ENCODE measurements at places on chromosomes 1 and 21.

DNA sequence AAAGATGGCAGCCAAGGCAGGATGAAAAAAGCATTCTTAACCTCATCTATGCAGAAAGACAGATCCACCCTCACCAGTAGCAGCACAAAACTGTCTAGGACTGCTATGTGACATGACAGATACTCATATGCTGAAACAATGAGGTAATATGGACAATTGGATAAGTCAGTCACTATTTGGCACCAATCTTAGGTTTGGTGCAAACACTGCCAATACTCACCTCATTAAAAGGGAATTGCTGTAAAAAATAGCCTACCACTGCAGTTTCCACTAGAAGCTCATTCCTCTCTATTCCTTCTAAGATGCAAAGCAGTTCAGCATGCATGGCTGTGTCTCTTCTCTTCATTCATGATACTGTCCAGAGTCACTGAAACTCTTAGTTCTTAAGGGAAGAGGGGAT lies 91.7 kb downstream of the TBX15 start:
- H3K4me1 ChIP-seq, result no peaks in the 10 kb centered on the region
- H3K27me3 ChIP-seq, result no peaks in the 10 kb centered on the region
- no peaks in the 10 kb centered on the region for H3K36me3 ChIP-seq
- H3K27ac ChIP-seq, result no peak overlapping the region
- no peak overlapping the region for H3K4me3 ChIP-seq
- no peak for DNase-seq

- no peak overlapping the region for H3K4me3 ChIP-seq
- no peak for DNase-seq
Measured at GRCh38 chr1:240831191-240831631, 219.3 kb upstream of the GREM2 start.

DNA sequence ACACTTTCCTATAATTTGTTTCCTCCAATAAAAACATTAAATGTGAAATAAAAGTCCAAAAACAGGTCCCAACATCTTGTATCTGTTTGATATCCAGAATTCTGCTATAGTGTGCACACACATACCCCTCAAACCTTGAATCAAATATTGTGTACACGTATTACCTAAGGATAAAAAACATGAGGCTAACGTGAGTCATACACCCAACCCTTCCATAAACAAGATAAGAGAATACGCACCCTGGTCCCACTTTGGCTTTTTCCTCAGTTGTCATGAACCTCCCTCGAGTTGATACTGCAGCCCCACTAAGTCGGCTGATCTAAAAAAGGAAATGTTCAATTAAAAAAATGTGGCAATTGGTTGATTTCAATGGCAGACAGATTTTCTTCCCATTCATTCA lies 5.2 kb downstream of the KHDC4 start:
- H3K4me3 ChIP-seq, result no peak overlapping the region
- peaks cover 9% of the 10 kb centered on the region for H3K4me1 ChIP-seq
- H3K36me3 ChIP-seq, result peaks cover 89% of the 10 kb centered on the region
- H3K27me3 ChIP-seq, result no peaks in the 10 kb centered on the region

DNA sequence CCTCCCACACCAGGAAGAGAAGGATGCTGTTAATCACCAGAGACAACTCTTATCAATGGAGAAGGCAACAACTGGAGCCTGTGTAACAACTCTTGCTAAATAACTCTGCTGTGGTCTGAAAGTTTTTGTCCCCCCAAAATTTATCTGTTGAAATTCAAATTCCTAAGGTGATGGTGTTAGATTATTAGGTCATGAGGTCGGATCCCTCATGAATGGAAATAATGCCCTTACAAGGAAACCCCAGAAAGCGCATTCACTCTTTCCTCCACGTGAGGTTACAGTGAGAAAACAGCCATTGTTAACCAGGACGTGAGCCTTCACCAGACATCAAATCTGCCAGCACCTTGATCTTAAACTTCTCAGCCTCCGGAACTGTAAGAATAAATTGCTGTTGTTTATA lies 141.9 kb upstream of the CXADR start:
- peaks cover 3% of the 10 kb centered on the region for H3K27me3 ChIP-seq
- H3K27ac ChIP-seq, result no peak overlapping the region
- H3K4me3 ChIP-seq, result no peak overlapping the region
- DNase-seq, result no peak

DNA sequence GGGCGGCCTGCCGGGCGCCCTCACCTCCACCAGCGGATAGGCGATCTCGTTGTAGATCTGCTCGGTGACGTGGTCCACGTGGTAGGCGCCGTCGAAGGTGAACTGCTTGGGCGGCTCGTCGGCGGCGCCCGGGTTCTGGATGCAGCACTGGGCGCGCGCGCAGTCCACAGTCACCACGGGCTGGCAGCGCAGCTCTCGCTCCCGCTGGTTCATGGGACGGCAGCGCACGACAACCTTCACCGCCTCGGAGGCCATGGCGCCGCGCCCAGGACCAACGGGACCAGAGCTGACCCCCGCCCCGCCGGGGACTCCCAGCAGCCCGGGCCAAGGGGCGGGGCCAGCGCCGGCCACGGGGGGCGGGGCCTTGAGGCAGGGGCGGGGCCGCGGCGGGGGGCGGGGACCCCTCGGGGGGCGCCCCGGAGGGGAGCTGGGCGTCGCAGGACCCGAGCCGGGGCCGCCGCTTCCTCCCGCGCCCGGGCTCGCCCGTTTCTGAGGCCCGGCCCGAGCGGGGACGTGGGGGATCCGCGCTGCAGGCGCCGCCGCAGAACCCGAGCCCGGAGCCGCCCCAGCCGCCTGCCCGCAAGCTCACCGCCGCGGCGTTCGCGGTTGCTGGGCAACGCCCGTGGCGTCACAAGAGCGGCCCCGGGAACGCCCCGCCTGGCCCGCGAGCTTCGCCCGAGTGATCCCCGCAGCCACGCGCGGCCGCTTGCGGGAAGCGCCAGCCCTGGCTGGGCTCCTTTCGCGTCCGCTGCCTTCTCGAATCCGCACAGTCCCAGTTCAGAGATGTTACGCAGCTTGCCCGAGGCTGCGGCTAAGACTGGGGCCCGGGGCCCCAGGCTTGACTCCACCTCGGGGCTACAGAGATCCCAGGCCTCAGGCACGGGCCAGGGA lies at the start of gene KIF17:
Gene KIF17 (minus strand): TSS at position 556 of the 891 bp plus-strand sequence. CDS start 301 bp downstream, at position 255.
- peak within 1 kb of the TSS; percentile 38 for H3K27ac ChIP-seq
- peaks cover 4% of the 10 kb centered on the region for H3K4me1 ChIP-seq
- no peaks in the 10 kb centered on the region for H3K36me3 ChIP-seq
- H3K27me3 ChIP-seq, result peaks cover 28% of the 10 kb centered on the region
- DNase-seq, result peak; percentile 71
- peak within 1 kb of the TSS; percentile 74 for H3K4me3 ChIP-seq

DNA sequence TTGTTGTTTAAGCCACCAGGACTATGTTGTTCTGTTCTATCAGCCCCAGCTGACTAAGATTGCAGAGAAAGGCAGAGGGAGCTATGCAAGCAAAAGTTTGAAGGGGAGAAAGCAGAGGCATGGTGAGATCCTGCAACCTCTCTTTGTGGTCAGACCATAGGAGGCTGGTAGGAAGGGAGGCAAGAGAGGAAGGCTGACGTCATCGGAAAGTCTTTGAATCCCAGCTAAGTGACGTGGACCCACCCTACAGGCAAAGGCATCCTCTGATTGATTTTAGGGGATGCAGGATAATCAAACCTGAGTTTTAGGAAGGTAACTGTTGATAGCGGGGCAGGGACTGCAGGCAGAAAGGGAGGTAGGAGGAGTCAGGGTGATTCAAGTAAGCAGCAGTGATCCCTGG lies 23.3 kb upstream of the TNNI1 start:
- DNase-seq, result no peak
- H3K27ac ChIP-seq, result no peak overlapping the region
- no peak overlapping the region for H3K4me3 ChIP-seq
- peaks cover 15% of the 10 kb centered on the region for H3K27me3 ChIP-seq

- no peaks in the 10 kb centered on the region for H3K27me3 ChIP-seq
- H3K36me3 ChIP-seq, result no peaks in the 10 kb centered on the region
- peaks cover 48% of the 10 kb centered on the region for H3K4me1 ChIP-seq
Measured at GRCh38 chr1:168488138-168488537, 55.7 kb downstream of the XCL2 start.

- no peak overlapping the region for H3K4me3 ChIP-seq
- H3K27me3 ChIP-seq, result no peaks in the 10 kb centered on the region
- no peak overlapping the region for H3K27ac ChIP-seq
- peaks cover 26% of the 10 kb centered on the region for H3K36me3 ChIP-seq
- no peaks in the 10 kb centered on the region for H3K4me1 ChIP-seq
- DNase-seq, result no peak
Measured at GRCh38 chr1:168320800-168321450, 40.2 kb downstream of the TBX19 start.

DNA sequence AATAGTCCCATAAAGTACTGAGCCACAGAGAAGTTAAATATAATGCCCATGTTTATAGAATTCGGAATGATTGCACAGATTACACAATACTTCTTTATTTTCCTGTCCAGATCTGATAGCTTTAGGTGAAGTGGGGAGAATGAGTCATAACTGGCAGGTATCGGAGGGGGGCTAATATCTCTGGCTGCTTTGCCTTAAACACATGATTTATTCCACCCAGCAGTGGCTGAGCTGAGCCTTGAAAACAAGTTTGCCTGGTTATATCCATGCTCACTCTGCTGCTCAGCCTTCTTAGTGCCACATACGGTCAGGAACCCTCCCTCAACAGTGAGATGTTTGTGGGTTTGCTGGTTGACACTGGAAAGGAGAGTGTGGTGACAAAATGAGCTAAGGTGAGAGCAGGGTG lies 119.7 kb upstream of the ZNF648 start:
- no peak overlapping the region for H3K27ac ChIP-seq
- H3K4me3 ChIP-seq, result no peak overlapping the region

DNA sequence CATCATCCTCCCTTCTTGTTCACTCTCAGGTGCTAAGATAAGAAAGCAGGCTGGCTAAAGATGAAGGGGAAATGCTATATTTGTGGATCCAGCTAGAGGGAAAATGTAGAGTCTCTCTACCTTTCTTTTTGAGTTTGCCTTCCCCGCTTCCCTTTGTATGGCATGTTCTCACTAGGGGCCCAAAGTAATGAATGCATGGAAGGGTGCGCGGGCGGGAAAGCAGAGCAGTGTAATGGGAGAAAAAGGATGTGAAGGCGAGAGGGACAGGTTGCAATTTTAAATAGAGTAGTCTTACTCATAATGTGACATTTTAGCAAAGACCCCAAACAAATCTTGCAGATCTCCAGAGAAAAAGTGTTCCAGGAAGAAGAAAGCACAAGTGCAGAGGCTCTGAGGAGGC lies 105.1 kb upstream of the ATP1B1 start:
- H3K4me3 ChIP-seq, result no peak overlapping the region
- no peak for DNase-seq
- no peaks in the 10 kb centered on the region for H3K4me1 ChIP-seq
- no peaks in the 10 kb centered on the region for H3K36me3 ChIP-seq

GRCh38 chr1:204612326-204612725 lies 73.2 kb downstream of the LRRN2 start:
- H3K27ac ChIP-seq, result no peak overlapping the region
- no peak for DNase-seq
- no peak overlapping the region for H3K4me3 ChIP-seq

GRCh38 chr1:160217481-160218051 lies 12.4 kb downstream of the PEA15 start:
- H3K27me3 ChIP-seq, result no peaks in the 10 kb centered on the region
- H3K36me3 ChIP-seq, result peaks cover 11% of the 10 kb centered on the region
- H3K4me1 ChIP-seq, result no peaks in the 10 kb centered on the region
- no peak overlapping the region for H3K4me3 ChIP-seq
- no peak overlapping the region for H3K27ac ChIP-seq

- H3K4me1 ChIP-seq, result no peaks in the 10 kb centered on the region
- H3K36me3 ChIP-seq, result no peaks in the 10 kb centered on the region
- peaks cover 3% of the 10 kb centered on the region for H3K27me3 ChIP-seq
- DNase-seq, result no peak
Measured at GRCh38 chr1:14441302-14441741, 157.2 kb upstream of the KAZN start.

GRCh38 chr1:116067566-116067890 lies 43.7 kb upstream of the MAB21L3 start:
- DNase-seq, result no peak
- no peak overlapping the region for H3K4me3 ChIP-seq
- H3K4me1 ChIP-seq, result no peaks in the 10 kb centered on the region
- H3K27ac ChIP-seq, result no peak overlapping the region
- H3K36me3 ChIP-seq, result peaks cover 13% of the 10 kb centered on the region
- peaks cover 8% of the 10 kb centered on the region for H3K27me3 ChIP-seq

DNA sequence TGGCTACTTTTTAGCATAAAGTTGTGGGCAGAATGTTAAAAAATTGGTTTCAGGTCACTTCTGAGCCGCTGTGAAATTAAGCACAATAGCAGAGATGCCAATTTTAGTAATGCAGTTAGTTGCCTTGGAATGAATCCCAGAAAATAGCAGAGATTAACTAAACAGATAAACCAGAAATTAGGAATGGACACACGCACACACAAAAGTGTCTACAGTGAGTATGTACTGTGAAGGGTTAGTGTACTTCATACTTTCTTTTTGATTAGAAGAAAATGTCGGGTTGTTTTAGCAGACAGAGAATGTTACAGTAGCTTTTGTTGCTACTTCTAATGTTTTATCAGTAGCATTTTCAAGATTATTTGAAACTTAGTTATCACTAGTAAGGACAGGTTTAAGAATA lies 106.7 kb downstream of the LEPR start:
- peaks cover 7% of the 10 kb centered on the region for H3K4me1 ChIP-seq
- peaks cover 29% of the 10 kb centered on the region for H3K27me3 ChIP-seq
- H3K36me3 ChIP-seq, result peaks cover 10% of the 10 kb centered on the region
- H3K27ac ChIP-seq, result no peak overlapping the region
- no peak for DNase-seq
- H3K4me3 ChIP-seq, result no peak overlapping the region

GRCh38 chr1:94976971-94977548 lies 50.1 kb upstream of the CNN3 start:
- no peak overlapping the region for H3K4me3 ChIP-seq
- peaks cover 6% of the 10 kb centered on the region for H3K4me1 ChIP-seq
- H3K27ac ChIP-seq, result no peak overlapping the region
- H3K36me3 ChIP-seq, result no peaks in the 10 kb centered on the region
- no peak for DNase-seq

DNA sequence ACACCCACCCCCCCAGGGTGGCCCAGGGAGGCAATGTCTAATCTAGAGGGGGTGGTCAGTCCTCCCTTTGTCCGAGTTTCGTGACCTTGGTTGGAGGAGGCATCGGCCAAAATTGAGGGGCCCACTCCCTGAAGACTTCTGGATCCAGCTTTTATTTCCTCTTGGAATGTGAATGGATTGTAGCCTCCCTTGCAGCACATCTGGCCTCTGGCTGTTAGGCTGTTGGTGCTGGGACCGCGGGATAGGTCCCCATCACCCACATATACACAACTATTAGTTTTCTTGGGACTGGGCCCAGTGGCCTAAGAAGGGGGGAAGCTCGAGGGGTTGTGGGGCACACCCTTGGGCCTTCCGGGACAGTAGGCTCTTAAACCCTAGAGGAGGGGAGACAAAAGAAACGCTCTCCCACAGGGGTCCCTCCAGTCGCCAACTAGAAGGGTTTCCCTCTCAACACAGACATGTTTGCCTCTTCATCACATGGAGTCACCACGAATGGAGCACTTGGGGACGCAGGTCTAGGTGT lies 2.5 kb downstream of the LHX4 start:
- no peak overlapping the region for H3K4me3 ChIP-seq
- H3K36me3 ChIP-seq, result peaks cover 4% of the 10 kb centered on the region
- DNase-seq, result no peak
- peaks cover 55% of the 10 kb centered on the region for H3K4me1 ChIP-seq
- peaks cover 81% of the 10 kb centered on the region for H3K27me3 ChIP-seq

All from naive thymus-derived CD8-positive, alpha-beta T cell (primary cell).